ENCODE measurements at places on chromosomes 7 and 10. TPM values are rescaled to one million over a fixed set of nuclear protein-coding genes. Genes with fewer than 3 reads are reported as not detected.
A peak's percentile ranks its signal among the peaks of the same experiment; 100 is the strongest.

WDFY4 gene
- total RNA-seq, result 0.08 TPM

GJD4 gene
- not detected for total RNA-seq

NUTM2A gene
- 0.73 TPM for total RNA-seq

PSTK gene
- 3.8 TPM for total RNA-seq

INTS15 gene
- 31.6 TPM for total RNA-seq

STK17A gene
- 89.5 TPM for total RNA-seq

PYROXD2 gene
- 18.7 TPM for total RNA-seq

ALOX5 gene
- total RNA-seq, result 7.5 TPM

HOXA9 gene
- not detected for total RNA-seq

NKX2-3 gene
- not detected for total RNA-seq

ZNF479 gene
- total RNA-seq, result not detected

TEX47 gene
- total RNA-seq, result not detected

- DNase-seq, result no peak
Measured at GRCh38 chr10:34954142-34954541, 136.0 kb downstream of the CUL2 start.

GRCh38 chr10:119246862-119247549 lies 39.6 kb downstream of the GRK5 start:
- no peak for DNase-seq

DNA sequence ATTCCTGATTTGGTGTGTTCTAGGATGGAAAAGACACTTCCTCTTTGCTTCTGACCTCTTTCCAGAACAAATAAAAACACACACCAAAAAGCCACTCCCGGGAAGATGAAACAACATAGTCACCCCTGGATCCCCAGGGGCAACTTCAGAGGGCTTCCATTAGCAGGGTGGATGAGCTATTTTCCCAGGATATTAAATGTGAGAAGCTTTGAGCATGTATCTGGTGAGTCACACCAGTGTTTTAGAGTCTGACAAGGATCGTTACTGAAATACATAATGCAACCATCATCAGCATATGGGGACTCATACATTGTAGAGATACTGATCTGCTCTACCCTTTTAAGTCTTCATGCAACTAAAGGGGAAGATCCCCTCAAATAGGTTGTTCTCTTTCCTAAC lies 115.5 kb upstream of the ZNF438 start:
- DNase-seq, result no peak

DNA sequence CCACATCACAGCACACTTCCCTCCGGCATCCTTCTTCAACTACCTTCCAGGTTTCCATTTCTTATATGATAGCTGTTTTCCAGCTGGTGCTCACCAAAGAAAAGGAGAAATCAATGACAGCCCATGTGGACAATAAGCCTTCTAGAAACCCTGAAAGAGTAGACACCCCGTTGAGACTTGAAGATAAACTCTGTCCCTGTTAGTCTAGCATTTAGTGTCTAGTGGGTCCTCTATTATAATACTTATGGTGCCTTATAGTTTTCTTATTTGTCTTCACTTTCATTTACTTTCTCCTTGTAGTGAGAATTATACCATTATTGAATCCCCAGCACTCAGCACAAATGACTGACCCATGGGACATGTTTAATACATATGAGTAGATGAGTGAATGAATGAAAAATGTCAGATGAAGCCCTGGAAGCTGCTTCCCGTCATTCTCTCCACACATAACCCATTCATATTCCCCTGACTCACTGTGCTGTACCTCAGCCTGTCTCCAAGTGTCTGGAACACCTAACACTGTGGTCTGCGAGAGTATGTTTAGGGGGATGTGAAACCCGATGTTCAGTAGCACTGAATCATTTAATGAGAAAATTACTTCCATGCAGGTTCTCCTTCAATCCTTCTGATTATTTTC lies 377.6 kb downstream of the GPR158 start:
- DNase-seq, result no peak

GRCh38 chr7:135459951-135460567 lies 49.8 kb downstream of the CNOT4 start:
- no peak for DNase-seq

- DNase-seq, result no peak
Measured at GRCh38 chr10:24193330-24193729, 15.6 kb upstream of the KIAA1217 start.

DNA sequence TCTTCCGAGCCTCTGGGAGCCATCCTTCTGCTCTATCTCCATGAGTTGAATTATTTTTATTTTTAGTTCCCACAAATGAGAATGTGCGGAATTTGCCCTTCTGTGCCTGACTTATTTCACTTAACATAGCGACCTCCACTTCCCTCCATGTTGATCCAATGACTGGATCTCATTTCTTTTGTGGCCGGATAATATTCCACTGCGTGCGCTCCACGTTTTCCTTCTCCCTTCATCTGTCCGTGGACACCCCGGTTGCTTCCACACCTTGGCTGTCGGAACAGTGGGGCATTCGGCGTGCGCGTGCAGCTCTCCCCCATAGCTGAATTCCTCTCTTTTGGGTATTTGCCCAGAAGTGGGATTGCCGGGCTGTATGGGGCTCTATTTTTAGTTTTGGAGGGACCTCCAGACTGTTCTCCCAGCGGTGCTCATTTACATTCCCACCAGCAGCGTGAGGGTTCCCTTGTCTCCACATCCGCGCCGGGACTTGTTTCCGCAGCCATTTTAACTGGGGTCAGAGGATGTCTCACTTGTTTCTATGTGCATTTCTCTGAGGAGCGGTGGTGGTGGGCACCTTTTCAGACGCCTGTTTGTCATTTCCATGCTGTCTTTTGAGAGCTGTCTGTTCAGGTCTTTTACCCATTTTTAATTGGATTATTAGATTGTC lies 51.0 kb upstream of the SUN1 start:
- no peak for DNase-seq

- no peak for DNase-seq
Measured at GRCh38 chr10:90777621-90778020, 80.2 kb downstream of the HTR7 start.

DNA sequence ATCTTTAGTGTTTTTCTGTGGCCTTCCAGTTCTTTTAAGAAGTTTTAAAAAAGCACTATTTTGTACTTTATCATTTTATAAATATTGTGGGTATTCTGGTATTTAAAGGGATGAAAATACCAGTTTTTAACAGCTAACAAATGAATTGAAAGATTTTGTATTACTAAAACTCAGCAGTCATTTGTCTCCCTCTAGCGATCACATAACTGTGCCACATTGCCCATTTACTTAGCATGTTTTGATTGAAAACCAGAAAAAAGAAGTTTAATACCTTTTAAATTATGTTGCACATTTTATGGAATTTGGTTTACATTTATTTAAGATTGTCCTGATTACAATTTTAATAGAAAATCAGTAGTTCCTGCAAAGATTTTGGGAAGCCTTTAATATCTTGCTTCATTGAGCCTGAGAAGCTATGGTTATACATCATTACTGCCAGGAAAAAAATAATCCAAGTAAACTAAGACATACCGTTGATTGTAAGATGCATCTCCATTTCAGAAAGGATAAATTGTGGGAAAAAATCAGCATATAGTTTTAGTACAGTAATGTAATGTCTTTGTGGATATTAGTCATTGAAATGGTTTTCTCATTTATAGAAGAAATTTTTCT lies 34.9 kb downstream of the TAX1BP1 start:
- no peak for DNase-seq

GRCh38 chr10:113160641-113161040 lies 210.6 kb downstream of the TCF7L2 start:
- no peak for DNase-seq

- no peak for DNase-seq
Measured at GRCh38 chr7:2713978-2714377, 26.0 kb downstream of the AMZ1 start.

DNA sequence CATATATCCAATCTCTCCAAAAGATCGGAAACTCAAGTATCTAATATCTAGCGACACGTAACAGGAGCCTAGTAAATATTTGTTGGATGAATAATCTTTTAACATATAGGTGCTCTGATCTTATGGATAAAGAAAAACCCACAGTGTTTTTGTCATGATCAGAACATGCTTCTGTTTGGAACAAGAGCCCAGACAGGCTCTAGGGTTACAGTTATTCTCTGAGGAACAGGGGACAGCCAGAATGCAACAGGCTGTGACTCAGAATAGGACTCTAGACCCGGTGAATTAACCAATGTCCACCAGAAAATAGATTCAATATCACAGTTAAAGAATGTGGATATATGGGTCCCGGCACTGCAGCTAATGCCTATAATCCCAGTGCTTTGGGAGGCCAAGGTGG lies 296.1 kb upstream of the FZD8 start:
- no peak for DNase-seq

DNA sequence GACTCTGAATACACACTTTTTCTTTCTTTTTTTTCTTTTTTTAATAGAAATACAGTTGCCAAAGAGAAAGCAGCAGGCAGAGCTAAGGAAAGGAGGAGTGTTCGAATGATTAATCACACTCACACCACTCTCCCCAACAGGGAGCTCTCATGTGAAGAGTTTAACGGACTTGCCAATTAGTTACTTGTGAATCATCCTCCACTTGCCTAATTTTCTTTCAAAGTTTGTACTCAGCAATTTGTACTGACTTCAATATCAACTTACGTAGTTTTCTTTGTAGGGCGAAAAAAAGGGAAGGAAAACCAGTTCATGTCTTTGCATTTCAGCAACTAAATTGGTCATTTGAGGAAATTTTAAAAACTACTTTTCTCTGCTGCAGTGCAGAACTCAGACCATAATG lies 109.2 kb downstream of the PIP4K2A start:
- no peak for DNase-seq

DNA sequence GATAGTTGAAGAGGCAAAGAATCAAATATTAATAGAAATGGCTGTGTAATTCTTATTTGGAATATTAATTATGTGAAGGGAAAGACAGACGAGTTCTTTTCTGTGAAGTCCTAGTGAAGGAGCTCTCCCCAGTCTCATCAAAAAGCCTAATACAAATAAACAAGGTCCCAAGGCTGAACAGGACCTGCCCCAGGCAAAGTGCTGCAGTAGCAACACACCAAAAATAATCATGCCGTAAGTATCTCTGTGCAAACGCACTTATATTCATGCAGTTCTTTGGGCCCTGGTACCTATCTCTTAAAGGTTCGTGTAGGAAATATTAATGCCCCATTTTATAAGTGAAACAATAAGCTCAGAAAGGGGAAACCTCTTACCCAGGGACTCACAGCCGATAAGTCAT lies 12.2 kb upstream of the CHST15 start:
- no peak for DNase-seq

- no peak for DNase-seq
Measured at GRCh38 chr10:78815702-78816334, 252.9 kb upstream of the ZMIZ1 start.

DNA sequence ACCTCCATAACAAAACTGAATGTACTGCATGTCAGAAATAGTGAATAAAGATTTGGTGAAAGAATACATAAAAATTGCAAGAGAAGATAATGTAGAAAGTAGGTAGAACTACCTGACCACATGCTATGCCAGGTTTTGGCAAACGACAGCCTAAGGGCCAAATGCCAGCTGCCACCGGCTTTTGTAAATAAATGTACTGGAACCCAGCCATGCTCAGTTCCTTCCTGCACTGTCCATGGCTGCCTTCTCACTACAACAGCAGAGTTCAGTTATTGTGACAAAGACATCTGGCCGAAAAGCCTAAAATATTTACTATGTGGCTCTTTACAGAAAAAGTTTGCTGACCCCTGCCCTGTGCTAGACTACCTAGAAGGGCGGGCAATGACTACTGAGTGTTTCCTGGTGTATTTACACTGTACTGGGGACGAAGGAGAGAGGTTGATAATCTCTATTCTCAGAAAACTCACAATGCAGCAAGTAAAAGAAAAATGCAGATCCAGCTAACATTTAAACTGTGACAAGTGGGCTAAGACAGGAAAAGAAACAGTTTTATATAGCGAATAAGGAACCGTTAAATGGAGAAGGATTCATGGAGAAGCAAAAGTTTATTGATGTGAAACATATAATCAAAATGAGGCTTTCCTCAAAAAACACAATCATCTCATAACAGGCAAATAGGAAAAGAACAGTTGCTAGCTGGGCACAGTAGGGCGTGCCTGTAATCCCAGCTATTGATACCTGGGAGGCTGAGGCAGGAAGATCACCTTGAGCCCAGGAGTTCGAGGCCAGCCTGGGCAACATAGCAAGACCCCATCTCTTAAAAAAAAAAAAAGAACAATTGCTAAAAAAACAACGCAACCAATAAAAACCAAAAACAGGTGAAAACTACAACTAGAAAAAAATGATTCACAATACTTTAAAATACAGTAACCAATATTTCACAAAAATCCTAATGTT lies 13.7 kb downstream of the KIN start:
- DNase-seq, result no peak

DNA sequence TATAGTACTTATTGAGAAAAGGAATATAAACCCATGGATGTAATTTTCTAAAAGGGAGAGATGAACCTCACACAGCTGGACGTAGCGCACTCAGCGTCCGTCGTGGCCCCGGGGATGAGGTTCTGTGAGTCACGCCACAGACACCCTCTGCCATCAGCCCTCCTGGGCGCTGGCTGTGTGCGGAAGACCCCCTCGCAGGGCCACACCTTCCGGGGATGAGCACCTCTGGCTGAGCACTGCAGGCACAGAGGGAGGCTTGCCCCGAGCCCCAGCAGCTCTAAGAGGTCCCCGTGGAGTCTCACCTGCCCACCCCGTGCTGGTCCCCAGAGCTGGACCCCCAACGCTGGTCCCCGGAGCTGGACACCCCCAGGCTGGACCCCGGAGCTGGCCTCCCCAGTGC lies 215.8 kb downstream of the PTPRN2 start:
- DNase-seq, result no peak

DNA sequence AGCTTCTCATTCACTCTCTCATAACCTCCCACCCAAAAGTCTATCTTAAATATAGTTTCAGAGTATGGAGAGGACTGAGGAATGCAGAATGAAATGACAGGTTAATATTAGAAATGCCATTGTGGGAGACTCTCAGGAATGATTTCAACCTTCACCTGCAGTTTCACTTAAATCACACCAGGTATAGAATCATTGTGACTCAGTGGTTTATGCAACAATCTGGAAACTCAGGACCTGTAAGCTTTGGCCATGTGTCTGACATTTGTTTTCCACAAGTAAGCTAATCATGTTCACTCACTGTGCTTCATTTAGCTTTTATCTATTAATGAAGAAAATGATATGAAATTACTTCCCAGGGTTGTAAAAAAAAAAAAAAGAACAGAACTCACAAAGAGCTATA lies 8.7 kb upstream of the PTPN12 start:
- no peak for DNase-seq

DNA sequence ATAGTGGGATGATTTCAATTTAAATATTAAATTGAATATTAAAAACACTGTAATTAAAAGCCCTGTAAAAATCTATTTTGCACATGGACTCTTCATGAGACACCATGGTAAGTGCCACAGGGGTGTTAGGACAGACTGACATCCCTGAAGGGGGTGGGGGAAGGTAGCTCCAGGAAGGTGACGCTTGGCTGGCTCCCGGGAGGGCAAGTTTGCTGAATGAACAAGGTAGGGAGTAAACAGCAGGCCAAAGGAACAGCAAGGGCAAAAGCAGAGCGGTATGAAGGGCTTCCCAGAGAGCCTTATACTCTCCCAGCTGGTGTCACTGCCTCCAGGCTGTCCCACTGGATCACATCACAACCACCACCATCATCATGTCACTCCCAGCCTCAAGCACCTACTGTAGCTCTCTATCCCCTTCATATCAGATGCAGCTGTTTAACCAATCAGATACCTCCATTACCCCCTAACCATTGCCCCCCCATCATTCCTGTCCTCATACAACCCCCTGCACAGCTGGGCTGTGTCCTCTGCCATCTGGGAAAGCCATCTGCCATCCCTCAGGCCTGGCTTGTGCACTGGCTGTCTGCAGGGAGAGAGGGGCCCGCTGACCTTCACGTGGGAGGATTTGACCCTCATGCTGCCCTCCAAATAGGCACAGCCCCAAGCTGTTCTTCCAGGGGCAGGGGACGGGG lies 19.5 kb downstream of the HSPA12A start:
- no peak for DNase-seq

- DNase-seq, result peak; percentile 15
Measured at GRCh38 chr10:43250615-43251418, 16.0 kb downstream of the RASGEF1A start.
